ENCODE measurements at places on chromosomes 1 and 21.

DNA sequence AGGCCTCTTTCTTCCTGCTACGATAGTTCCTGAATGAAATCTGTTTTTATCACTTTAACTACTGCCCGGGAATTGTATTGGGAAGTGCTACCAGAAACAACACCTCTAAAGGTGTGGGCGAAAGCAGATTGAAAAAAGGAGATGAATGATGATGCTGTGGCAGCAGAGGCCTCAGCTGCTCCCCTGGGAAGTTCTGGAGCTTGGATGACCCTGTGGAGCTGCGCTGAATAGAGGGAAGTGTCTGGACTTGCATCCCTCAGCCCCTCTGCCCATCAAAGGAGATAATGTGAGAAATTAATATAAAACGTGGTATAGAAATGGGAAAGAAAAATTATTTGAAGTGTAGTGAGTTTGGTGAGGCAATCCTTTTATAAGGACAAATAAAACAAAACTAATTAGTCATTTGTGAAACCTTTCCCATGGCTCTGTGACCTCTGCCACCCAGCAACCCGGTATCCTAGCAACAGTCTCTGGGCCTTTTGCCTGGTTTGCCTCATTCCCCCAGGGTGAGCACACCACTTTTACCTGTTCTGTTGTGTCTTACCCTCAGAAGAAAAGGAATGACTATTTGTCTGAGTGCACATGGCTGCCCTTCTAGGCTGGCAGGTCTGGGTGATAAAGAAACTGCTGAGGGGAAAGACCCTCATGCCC, 21.3 kb downstream of the OVAAL start:
- no peak for DNase-seq

DNA sequence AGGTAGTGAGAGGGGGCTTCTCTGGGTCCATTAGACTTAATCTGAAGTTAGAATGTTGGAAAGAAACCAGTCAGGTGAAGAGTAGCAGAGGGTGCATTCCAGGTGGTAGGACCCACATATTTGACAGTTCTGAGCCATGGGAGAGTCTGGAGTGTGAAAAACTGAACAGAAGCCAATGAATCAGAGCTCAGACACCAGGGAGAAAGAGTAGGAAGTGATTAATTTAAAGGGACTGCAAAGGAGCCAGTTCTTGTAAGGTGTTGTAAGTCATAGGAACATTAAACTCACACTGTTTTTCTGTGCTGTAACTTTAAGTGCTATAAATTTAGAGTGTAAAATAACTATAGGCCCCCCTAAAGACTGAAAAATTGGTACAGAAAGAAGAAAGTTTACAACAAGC, 5.9 kb upstream of the DHX9 start:
- no peak for DNase-seq

DNA sequence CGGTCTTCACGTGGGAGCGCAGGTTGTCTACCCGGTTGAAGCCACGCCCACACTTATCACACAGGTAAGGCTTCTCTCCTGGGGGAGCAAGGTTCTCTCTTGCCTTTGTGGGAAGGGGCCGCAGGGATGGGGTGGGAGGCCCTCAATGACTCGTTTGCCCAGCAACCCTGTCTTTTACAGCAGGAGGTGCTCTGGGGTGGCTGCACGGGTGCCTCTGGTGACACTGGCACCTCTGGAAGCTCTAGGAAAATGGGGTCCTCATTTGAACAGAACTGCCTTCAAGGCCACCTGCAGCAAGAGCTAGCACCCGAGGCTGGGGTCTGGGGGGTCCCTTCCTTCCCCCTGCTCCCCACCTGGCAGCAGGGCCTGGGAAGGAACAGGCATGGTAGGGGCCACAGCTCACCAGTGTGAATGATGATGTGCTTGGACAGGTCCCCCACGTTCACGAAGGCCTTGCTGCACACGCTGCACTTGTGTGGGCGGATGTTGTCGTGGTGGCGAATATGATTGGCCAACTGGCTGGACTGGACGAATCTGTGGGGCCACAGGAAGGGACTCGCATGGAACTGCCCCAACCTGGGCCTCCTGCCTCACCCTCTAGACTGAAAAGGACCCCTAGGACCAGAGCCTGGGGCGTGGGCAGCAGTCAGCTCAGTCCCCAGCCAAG, 33.1 kb downstream of the ZBTB17 start:
- DNase-seq = no peak

DNA sequence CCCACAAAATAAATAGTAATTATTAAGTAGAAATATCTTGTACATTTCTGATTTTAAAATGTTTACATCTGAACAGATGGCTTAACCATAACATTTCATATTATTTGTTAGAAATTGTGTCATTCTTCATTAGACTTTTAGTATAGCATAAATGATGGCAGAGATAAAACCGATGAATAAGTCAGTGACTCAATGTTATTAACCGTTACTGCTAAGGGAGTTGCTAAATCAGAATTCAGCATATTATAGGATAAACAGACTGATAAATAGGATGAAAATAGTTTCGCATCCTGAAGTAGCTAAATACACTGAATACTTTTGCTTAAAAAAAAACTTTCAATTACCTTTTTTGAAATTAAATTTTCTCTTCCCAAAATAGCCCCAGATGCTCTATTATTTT, 610.6 kb upstream of the ZP4 start:
- DNase-seq = no peak

DNA sequence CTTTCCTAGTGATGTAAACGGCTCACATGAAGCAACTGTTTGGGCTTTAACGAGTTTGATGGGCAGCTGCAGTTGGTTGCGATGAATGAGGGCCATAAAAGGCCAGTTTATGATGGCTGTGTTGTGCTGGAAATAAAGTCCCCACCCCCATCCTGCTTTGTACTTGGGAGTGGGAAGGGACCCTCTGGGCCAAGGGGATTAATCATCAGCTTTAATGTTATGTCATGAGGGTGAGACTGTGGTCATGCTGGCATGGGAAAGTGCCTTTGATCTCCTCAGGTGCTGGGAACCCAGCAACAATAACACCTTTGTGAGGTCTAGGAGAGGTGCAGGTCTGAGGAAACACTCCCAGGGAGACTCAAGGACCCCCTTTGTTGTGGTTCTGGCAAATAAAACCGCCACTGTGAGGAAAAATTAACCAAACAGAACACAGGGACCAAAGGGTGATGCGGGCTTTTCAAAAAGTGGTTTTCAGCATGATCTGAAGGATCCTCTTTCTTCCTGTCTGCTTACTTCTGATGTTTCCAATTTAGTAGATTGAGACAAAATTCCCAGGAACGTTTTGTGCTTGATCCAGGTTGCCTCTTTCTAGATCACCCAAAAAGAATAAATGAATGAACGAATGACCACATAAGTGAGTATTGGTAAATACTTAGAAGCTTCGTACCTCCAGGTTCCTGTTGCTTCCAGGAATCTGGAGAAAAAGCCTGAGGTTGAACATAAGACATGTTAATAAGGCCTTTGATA, 257.8 kb upstream of the HOOK1 start:
- no peak for DNase-seq

GRCh38 chr1:22959545-22960360, 12.9 kb downstream of the LACTBL1 start:
- DNase-seq = no peak

GRCh38 chr1:168811176-168811575, 82.2 kb upstream of the DPT start:
- no peak for DNase-seq

GRCh38 chr1:33637846-33638440, 165.5 kb downstream of the ZSCAN20 start:
- DNase-seq = no peak
